ENCODE measurements at places on chromosomes 7 and 10.

- no peak for DNase-seq
Observed at GRCh38 chr10:95964756-95965155, 57.0 kb downstream of the CC2D2B start.

- no peak for DNase-seq
Observed at GRCh38 chr7:158014976-158015375, 572.6 kb downstream of the PTPRN2 start.

DNA sequence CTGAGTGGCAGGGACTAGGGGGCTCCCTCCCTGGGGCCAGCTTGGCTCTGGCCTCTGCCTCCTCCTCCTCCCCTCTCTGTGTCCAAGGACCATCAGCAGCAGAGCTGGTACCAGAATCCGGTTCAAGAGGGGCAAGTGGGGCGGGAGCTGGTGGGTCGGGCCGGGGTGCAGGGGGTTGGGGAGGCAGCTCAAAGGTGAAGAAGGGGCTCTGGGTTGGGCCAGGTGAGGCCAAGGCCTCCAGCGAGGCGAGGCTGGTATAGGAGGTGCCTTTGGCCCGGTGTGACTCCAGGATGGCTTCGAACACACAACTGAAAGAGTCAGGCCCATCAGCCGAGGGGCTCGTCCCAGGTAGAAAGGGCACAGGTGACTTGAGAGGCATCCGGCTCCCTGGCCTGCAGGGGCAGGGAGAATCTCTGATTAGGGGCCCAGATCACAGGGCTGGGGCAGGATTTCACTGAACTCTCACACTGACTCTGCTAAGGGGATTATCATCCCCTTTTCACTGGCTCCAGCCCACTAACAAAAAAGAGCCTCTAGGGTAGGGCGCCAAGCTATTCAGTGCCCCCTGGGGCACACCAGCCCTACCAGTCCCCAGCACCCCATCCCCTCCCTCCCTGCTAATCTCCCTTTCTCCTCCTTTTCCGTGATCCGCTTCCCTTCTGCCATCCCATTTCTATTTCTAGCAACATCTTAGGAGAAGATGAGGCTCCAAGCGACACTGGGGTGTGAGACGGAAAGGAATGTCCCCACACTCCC is 4.6 kb downstream of the PSD start:
- DNase-seq = no peak

- DNase-seq = no peak
Observed at GRCh38 chr7:46146454-46147255, 225.6 kb upstream of the IGFBP3 start.

DNA sequence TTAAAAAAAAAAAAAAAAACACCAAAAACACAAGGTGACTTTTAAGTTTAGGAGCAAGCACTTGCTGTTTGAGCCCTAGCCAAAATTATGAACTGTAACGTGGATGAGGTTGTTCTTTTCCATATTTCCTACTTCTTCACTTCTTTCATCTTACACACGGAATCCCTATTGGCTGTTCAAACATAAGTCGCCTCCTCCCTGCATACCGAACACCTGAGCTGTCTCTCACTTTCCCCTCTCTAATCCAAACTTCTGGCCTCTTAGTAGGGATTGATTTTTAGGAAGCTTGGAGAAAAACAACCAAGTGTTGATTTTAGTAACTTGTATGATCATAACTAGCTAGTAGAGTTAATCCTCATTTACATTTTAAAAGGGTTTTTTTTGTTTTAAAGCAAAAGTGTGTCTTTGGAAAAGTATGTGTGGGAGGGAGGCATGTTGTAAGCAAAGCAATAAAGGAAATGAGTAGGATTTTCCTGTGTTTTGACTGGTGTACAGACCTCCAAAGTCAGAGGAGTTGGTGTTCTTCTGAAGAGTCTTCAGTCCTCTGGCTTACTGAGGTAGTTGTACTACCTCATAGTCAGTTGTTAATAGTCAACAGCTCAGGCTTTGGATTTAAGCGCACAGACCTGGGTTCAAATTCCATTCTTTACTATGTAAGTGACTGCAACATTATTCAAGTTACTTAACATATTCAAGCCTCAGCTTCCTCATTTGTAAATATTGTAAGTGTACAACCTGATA is 39.3 kb downstream of the RABGEF1 start:
- DNase-seq = no peak

DNA sequence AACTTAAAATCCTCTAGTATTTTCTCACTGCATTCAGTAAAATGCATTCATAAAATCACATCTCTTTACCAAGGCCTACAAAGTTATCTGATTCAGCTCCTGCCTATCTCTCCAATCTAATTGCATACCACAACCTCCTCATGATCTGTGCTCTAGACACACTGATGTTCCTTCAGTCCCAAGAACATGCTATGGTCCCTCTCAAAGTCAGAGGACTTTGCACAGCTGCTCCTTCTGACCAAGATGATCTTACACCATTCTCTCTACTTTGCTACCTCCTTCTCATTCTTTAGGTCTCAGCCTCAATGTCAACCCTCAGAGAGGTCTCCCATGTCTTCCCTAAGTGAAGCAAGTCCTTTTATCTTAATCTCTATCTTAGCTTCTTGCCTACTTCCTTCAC is 45.5 kb downstream of the CAV1 start:
- DNase-seq = no peak

DNA sequence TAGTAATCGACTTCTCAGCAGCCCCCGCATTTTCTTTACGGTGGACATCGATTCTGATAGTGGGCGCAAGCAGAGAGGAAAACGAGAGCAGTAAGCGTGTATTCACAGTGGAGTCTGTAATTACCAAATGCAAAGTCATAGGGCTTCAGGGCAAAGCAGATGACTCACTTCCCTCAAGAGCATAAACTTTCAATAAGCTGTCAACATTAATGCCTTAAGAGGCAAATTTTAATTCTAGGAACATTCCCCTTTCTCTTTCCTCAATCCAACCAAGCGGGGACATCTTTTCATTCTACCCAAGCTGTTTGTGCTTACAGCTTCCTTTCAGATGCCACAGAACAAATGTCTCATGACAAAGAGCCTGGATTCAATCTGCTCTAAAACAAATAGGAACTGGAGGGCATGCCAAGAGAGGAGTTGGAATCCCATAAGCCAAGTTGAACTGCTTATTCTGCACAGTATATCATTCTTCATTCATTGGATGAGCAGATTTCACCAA is 48.6 kb downstream of the MALSU1 start:
- no peak for DNase-seq

- DNase-seq = no peak
Observed at GRCh38 chr10:15068802-15069201, 19.8 kb downstream of the ACBD7 start.

DNA sequence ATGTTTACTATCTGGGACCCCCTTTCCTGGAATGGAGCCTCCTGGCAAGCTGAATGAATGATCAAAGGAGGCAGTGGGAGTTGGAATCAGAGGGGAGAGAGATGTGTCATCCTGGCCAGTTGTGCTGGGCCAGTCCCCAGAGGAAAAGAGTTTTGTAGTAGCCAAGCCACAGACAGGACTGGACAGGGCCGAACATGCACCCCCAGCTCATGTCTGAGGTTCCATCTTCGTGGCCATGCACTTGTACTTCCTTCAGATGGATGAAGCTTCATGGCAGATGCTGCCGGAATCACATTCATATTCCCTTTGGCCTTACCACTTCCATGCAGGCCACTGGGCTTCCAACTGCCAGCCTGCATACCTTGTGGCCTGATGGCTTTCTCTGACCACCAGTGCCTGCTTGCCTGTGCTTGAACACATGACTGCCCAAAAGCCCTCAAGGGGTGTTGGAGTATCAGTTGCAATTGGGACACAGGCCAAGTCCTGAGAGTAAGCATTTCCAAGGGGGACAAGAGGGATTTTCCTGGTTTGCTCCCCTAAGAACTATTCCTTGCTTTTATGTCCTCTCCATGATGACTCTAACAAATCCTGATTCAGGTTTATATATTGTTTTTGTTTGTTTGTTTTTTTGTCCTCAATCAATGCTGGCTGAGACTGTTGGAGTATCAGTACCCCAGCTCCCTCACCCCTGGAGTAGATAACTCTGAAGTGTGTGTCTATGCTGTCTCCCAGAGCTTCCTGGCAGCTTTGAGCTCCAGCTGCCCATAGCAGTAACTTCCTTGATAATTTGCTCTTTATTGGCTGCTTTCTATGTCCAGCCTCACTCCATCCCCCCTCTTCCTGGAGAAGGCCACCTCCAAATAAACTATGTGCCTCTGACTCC is 63.6 kb downstream of the TMEM130 start:
- DNase-seq = no peak

DNA sequence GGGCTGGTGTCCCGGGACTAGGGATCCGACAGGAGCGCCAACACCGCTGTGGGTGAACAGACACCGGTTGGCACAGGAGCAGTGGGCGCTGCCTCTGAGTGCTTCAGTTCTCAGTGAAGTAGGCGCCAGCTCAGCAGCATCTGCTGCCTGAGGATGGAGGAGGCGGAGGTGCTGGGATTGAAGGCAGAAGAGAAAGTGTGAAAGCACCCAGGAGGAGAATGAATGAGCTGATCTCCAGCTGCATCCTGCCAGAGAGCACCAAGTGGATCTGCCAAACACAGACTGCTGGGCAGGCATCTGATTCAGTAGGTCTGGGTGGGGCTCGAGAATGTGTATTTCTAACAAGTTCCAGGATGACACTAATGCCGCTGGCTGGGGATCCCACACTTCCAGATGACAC is 74.5 kb downstream of the LANCL2 start:
- DNase-seq = no peak

DNA sequence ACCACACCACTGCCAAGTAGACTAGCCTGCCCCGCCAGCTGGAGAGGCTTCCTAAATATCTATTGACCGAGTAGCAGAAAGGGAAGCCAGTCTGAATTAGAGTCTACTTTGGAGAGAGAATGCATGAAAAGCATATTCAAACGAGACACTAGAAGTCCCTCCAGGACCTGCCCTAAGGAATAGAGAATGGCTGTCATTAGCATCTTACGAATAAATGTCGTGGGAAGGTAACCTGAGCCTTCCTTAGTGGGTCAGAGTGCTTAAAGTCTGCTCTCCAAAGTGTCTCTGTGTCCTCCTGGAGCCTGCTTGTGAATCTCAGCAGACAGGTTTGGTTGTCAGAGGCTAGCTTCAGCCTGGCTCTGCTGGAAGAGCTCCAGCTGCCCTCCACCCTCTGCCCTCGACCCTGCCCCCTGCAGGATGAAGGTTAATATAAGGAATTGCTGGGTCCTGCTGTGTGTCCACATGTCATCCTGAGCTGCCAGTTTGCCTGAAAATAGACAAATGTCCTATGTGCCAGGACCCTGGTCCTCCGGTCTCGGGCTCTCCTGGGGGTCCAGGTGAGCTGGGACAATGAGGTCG is 33.4 kb downstream of the FAM241B start:
- no peak for DNase-seq

- DNase-seq = no peak
Observed at GRCh38 chr7:84076219-84076618, 118.4 kb downstream of the SEMA3A start.

GRCh38 chr10:18368273-18368672 is 228.0 kb downstream of the CACNB2 start:
- no peak for DNase-seq
